ENCODE measurements at places on chromosomes 5 and 9. TPM values are rescaled to one million over a fixed set of nuclear protein-coding genes. Genes with fewer than 3 reads are reported as not detected.

The ARHGEF37 gene
- total RNA-seq: 0.44 TPM

The SLC4A9 gene
- total RNA-seq: not detected

The PCDHGB1 gene
- total RNA-seq: 1.8 TPM

The INSL4 gene
- not detected for total RNA-seq

The SH3RF2 gene
- 4.2 TPM for total RNA-seq

The OR13C9 gene
- not detected for total RNA-seq

The PCDHB11 gene
- 0.29 TPM for total RNA-seq

The NPDC1 gene
- 21.0 TPM for total RNA-seq

The SPTAN1 gene
- 290 TPM for total RNA-seq

The PCDHB4 gene
- total RNA-seq: not detected
